ENCODE measurements at places on chromosomes 1 and 21.

- DNase-seq: no peak
These were observed 56.9 kb downstream of the LDLRAD2 start for GRCh38 chr1:21868941-21869454.

DNA sequence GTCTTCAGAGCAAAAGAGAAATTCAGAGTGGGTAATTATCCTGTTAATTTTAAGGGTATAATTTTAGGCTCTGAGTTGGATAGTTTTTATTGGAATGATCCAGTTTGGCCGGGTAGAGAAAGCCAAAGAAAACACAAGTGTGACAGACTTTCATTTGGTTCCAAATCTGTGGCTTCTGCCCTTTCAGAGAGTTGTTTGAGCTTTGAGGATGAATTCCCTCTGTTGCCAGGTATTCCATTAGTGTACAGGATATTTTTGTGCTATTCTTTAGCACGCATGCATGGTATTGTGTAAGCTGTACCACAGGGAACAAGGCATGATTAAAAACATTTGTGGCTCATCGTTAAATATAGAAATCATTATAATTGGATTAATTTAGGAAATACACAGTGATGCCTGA is 384.4 kb downstream of the ADGRL2 start:
- peak; percentile 36 for DNase-seq

GRCh38 chr1:236535662-236536161 is 11.9 kb downstream of the LGALS8 start:
- DNase-seq: no peak

- DNase-seq: no peak
These were observed 38.0 kb upstream of the ACTRT2 start for GRCh38 chr1:2983319-2983705.

DNA sequence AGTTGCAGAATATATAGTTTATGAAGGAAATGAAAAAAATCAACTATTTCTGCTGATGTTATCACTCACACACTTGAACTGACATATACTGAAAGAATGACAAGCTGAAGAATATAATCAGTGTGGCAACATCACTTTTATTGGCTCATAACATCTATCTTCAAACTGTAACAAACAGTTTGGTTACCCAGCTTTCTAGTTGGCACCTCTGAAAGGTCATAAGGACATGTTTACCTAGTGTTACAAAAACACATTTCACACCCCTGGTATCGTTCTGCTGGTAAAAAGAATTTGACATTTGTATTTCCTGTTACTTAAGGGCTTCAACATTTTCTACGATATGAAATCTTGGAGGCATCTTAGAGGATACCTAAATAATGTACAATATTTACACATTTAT is 1267.0 kb upstream of the NCAM2 start:
- no peak for DNase-seq

DNA sequence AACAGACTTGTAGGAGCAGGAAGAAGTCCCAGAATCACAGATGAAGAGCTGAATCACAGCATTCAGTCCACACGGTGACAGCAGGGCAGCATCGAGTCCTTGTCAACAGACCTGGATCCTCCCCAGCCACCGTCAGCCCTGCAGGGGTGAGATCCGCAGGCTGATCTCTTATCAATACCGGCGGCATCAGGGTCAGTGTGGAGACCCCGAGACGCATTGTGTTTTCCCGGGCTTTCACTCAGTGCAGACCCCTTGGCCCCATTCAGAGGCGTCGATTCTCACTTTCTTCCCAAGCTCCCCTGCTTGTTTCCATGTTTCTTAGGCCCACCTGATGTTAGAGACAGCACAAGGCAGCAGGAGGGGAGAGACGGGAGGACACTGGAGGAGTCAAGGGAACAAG is 609.6 kb downstream of the PTPRU start:
- DNase-seq: no peak

- no peak for DNase-seq
These were observed 120.0 kb upstream of the RRP15 start for GRCh38 chr1:218164930-218165700.

DNA sequence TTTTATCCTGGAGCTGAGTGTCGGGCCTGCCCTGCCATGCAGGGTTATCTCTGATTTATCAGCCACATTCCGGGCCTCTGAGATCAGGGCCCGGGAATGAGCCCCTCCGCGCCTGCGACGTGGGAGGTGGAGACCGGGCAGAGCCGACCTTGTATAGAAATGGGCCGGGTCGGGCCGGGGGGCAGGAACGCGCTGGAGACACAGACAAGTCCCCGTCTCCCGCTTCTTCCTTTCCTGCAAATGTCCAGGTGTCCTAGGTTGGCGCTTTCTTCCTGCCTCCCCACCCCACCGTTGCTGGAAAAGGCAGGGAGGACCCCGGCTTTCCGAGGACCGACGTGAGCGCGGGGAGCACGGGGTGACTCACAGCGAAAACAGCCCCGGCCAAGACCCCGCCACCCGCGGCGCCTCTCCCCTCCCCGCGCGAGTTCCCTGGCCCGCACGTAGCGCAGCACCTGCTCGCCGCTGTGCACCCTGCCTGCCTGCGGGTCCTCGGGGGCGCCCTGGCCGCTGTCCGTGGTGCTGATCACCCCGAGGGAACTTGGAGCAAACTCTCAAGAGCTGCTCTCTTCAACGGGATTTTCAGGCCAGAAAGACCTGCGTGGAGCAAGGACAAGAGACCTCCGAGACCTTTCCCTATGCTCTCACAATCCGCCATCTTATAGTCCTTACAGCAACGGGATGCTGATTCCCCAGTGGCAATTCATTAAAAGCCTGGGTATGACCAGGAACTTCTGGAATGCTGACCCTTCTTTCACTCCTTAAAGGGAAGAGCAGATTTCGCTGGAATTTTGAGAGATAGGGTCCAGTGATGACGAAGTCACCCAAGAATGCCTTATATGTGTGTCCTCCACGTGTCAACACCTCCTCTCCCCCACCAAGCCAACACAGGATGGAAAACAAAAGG is 475 bp upstream of the NPPB start:
- no peak for DNase-seq

GRCh38 chr1:53362851-53363642 is 35.2 kb upstream of the LRP8 start:
- DNase-seq: no peak

DNA sequence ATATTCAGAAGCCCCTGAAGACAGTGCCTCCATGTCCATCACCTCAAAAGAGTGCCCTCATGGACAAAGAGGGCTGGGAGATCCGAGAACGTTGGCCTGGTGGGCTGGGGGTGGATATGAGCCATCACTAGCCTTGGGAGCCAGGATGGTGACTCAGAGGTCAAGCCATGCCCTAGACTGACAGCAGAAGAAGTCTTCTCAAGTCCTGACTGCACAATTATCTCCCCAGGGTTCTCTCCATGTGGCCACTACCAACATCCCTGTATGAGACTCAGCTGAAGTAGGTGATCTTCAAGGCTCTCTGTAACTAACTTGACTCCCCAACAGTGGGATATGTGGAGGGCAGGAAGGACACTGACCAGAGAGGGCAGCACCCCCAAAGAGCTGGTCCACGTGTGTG is 7.1 kb upstream of the USF1 start:
- DNase-seq: no peak

DNA sequence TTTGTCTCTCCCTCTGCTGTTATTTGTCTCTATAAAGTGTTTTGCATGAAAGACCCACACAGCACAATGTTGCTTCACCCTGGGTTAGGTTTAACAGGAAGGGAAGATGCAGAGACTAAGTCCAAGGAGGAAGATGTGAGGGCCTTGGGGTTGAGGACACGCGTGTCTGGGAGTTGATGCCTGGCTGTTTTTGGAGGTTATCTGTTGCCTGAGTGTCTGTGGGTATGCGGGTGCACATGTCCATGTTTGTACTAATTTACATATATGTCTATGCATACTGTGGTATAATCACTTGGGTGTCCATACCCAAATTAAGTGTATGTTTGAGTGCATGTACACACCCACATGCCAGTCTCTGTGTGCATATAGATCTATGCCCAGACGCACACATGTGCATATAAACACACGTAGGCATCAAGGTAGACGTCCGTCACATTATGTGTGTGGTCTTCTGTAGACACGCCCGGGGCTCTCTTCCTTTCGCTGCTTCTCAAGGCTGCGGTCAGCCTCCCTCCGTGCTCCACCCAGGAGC is 962 bp upstream of the MAN1C1 start:
- no peak for DNase-seq

DNA sequence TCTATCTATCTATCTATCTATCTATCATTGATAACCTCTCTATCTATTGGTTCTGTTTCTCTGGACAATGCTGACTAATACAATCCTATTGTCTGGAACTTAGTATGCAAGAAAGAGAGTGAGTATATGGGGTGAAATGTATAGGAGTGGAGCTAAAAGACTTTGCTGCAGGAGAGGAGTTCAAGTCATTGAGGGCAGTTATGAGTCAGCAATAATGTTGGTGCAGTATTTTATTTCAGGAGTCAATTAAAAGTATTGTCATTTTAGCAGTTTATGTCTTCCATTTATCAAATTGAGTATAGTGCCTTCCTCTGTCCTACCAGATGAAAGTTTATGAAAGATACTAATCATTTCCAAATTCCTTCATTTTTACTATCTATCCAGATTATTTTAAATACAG is 55.8 kb downstream of the MAP3K7CL start:
- DNase-seq: no peak

DNA sequence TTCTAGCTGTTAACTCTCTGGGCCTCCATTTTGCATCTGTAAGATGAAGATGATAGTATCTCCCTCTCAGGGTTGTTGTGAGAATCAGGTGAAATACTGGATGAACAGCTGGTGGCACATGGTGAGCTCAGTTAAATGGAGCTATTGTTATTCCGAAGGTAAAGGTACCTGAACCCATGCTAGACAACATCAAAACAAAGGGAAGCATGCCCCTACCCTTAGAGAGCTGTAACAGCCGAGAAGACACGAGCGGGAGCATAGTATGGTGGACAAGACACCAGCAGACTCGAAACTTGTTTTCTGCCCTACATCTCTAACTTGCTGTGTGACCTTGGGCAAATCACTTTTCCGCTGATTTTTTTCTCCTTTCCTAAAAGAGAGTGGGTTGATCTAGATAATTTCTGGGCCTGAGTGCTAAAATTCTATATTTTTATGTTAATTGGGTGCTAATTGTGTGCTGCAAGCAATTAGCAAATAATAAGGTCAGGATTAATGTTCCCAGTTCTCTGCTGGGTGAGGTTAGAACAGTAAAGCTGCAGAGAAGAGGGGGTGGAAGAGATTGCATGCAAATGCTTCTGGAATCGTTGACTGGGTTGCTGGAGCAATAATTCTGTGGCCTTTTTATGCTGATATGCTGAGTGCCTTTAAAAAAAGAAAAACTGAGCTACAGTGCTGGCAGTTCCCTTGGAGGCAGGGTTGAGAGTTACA is 10.8 kb downstream of the TMEM200B start:
- DNase-seq: no peak

- no peak for DNase-seq
These were observed 116.8 kb upstream of the L1TD1 start for GRCh38 chr1:62077821-62078220.

DNA sequence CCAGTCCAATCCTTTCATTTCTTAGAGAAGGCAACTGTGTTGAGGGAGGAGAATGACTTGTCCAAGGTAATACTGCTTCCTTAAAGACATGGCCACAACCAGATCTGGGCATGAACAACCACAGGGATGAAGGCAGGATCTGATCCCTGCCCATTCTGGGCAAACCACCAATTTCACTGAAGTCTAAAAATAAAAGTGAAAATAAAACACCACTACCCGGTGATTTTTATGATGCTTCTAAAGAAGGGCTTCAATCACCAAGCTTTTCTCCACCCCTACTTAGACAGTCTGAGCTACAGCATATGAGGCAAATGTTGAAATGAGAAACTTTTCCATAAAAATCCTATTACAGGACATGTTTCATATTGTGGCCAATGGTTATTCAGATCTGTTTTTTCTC is 133.0 kb downstream of the PTPN14 start:
- DNase-seq: peak; percentile 49

DNA sequence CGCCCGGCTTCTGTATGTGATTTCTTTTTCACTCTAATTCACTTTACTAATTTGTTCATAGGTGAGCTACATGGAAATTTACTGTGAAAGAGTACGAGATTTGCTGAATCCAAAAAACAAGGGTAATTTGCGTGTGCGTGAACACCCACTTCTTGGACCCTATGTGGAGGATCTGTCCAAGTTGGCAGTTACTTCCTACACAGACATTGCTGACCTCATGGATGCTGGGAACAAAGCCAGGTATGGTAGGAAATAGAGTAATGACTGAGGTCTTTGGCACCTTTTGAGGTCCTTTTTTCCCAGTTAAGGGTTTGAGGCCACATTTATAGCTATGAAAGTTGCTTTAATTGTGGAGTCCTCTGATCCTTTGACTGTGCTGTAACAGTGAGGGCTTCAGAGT is 56.9 kb downstream of the KIF1B start:
- no peak for DNase-seq

- DNase-seq: no peak
These were observed 421.5 kb upstream of the USP24 start for GRCh38 chr1:55636696-55637095.

DNA sequence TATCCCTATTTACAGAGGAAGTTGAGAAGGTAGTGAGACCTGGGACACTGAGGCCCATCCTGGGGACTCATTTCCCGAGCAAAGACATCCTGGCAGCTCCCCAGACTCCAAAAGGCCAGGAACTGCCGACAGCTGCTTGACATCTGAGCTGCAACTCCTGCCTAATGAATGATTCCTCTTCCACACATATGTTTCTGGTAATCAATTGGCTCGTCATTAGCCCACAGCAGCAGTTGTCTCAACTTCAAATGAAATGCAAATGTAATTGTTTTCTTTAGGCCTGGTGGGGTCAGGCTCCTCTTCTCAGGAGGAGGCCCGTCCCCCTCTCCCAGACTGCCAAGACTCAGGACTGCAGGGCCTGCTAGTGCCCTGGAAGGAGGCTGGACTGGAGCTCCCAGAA is 61.8 kb upstream of the DISP3 start:
- DNase-seq: no peak

- no peak for DNase-seq
These were observed 37.1 kb upstream of the CAP1 start for GRCh38 chr1:40003156-40004093.

GRCh38 chr1:42832641-42833240 is 13.7 kb upstream of the ZNF691 start:
- no peak for DNase-seq

- no peak for DNase-seq
These were observed 181.8 kb downstream of the KAZN start for GRCh38 chr1:14780271-14780670.

- DNase-seq: no peak
These were observed 792.3 kb upstream of the ADAMTS5 start for GRCh38 chr21:27759091-27759659.

Data from stromal cell of bone marrow (primary cell).